NCI-H446 (cell line): ENCODE measurements at places on chromosomes 2 and 18.

- no peak for DNase-seq
Measured at GRCh38 chr2:219293736-219294231, 14.6 kb downstream of the DNAJB2 start.

GRCh38 chr2:74238879-74239278 is 40.5 kb downstream of the MTHFD2 start:
- DNase-seq: no peak

DNA sequence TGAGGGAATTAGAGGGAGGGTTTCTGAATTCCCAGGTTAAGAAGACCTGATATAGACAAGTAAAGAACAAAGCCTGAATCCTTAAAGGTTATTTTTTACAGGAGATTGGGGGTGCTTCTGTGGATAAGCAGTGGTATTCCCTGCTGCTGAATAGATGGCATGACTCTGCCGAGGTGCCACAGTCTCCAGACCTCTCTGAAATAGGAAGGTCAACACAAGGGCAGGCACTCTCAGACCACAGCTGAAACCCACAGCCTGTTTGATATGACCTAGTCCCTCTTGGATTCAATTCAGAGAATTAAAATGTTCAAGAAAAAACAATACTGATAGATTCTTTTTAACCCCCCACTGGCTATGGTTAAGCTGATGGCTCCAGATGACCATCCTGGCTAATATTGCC is 259.3 kb downstream of the PTGR3 start:
- DNase-seq: no peak

GRCh38 chr2:2919574-2920365 is 457.8 kb downstream of the EIPR1 start:
- no peak for DNase-seq

GRCh38 chr2:124875627-124876244 is 850.6 kb downstream of the CNTNAP5 start:
- no peak for DNase-seq

- DNase-seq: no peak
Measured at GRCh38 chr2:41707790-41708451, 339.9 kb upstream of the PKDCC start.

DNA sequence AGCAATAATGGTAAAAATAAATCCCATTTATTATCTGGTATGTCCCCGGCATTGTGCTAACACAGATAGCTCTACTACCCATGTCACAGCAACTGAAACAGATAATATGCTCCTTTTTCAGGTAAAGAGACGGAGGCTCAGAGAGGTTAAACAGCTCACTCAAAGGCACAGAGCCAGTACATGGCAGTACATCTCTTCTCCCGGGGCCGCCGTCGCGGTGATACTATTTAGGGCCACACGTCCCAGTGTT is 693 bp upstream of the PDK1 start:
- DNase-seq: no peak

GRCh38 chr2:3505771-3506170 is 13.6 kb downstream of the ADI1 start:
- DNase-seq: no peak

- no peak for DNase-seq
Measured at GRCh38 chr18:2114765-2115164, 456.5 kb downstream of the METTL4 start.

- no peak for DNase-seq
Measured at GRCh38 chr18:6561862-6562291, 147.2 kb upstream of the L3MBTL4 start.

DNA sequence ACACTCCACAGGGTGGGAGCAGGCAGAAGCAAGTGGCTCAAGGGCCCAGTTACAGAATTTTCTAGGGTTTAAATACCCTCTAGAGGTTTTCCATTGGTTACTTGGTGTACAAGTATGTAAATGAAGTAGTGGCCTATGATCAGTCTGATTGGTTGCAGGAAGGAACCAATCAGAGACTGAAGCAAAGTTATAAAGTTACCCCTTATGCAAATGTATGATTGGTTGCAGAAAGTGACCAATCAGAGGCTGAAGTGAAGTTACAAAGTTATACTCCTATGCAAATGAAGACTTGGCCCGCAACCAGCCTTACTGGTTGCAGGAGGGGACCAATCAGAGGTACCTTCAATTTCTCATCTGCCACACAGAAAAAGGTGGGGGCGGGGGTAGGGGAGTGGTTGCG is 154.6 kb downstream of the INO80D start:
- no peak for DNase-seq

GRCh38 chr2:109513749-109514588 is 99.8 kb downstream of the SEPTIN10 start:
- DNase-seq: no peak

DNA sequence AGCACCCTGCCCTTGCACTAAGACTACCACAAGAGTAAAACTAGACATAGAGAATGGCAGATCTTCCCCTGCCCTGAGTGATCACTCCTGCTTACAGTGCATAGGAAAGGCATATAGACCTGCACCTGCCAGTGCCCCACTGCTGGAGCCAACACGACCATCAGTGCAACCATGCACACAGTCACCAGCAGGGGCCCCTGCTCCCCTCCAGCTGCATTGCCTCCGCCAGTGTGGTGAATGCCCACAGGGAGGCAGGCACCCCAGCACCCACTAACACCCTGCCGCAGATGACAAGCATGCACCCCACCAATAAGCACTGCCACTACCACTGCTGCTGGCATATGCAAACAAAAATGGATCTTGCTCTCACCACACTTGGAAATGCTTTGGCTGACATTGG is 478.8 kb downstream of the ADCYAP1 start:
- no peak for DNase-seq

DNA sequence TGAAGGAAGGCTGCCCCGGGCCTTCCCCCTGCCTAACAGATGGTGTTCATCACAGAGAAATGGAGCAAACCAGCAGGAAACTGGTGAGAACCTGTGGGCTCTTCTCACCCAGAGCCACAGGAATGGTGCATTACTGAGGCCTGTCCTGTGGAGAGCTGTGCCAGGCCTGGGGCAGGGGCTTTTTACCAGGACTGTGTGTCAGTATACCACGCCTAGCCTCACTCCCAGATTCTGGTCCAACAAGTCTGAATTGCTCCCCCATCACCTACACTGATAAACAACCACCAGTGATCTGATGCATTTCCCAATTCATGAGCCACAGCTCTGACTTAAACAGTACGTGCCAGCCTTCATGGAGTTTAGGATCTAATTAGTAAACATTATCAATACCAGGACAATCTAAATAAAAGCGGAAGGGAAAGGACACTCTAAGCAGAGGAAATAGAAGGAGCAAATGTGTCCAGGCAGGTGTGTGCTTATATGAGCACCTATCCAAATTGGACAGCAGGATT is 8.9 kb upstream of the DGUOK start:
- DNase-seq: no peak

GRCh38 chr2:109371481-109372170 is 242.1 kb downstream of the SEPTIN10 start:
- no peak for DNase-seq

DNA sequence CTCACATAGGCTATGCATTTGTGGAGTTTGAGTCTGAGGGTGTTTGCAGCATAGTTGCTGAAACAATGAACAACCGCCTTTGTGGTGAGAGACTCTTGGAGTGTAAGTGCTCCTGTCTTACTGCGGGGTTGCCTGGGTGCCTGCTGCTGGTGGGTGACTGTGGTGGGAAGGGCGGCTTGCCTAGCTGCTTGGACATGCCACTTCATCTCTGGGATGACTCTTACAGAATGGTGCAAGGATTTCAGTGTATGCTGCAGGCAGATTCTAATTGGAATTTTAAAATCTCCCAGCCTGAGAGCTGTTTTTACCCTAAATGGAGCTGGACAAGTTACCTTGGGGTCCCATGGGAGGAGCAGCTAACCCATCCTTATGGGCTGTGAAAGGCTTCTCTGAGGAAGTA is 50.1 kb downstream of the CYP27C1 start:
- no peak for DNase-seq

DNA sequence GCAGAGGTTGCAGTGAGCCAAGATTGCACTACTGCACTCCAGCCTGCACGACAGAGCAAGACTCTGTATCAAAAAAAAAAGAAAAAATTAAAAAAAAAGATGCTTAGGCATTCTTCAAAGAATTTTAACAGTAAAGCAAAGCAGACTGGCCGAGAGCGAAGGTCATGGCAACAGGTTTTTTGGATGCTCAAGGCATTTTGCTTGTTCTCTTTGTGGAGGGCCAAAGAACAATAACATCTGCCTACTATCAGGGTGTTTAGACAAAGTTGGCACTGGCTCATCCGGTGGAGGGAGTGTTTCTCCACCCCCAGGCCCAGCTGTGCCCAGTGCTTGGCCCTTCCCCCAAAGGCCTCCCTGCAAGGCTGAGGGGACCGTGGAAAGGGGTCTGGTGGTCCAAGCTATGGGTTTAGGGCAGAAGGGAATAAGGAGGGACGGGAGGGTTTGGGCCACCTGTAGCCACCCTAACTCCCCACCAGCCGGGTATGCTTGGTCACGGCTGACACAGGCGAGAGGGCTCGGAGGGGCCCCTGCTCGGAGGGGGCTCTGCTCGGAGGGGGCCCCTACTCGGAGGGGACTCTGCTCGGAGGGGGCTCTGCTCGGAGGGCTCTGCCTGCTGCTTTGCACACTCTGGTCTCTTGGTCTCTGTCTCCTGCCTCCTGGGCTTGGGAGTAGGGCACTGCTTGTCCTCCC is 26.7 kb upstream of the ALLC start:
- no peak for DNase-seq

GRCh38 chr2:100213595-100213994 is 71.2 kb upstream of the AFF3 start:
- peak; percentile 72 for DNase-seq

- no peak for DNase-seq
Measured at GRCh38 chr2:81136296-81136695, 831.7 kb upstream of the LRRTM1 start.

DNA sequence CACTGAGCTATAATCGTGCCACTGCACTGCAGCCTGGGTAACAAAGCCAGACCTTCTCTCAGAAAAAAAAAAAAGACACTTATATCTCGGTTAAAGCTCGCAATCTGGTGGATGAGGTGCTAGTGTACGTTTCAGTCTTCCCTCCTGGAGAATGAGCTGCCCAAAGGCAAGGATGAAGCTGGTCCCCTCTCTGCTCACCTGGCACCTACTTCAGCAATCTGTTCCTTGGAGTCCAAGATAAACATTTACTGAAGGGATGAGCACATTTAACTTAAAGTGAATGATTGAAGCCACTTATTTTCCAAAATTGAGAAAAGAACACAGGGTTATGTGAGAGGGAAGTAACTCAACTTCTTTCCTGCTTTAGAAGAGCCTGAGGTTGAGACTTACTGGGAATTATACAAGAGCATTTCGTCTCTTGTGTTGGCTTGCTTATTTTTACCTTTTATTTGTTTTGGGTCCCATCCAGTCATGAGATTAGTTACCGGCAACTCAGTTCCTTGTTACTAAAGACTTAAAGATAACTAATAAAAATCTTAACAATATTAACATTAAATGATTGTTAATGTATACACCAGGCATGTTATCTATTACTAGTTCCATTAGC is 33.6 kb upstream of the COLEC12 start:
- no peak for DNase-seq

GRCh38 chr2:191544461-191545062 is 133.4 kb upstream of the NABP1 start:
- no peak for DNase-seq

DNA sequence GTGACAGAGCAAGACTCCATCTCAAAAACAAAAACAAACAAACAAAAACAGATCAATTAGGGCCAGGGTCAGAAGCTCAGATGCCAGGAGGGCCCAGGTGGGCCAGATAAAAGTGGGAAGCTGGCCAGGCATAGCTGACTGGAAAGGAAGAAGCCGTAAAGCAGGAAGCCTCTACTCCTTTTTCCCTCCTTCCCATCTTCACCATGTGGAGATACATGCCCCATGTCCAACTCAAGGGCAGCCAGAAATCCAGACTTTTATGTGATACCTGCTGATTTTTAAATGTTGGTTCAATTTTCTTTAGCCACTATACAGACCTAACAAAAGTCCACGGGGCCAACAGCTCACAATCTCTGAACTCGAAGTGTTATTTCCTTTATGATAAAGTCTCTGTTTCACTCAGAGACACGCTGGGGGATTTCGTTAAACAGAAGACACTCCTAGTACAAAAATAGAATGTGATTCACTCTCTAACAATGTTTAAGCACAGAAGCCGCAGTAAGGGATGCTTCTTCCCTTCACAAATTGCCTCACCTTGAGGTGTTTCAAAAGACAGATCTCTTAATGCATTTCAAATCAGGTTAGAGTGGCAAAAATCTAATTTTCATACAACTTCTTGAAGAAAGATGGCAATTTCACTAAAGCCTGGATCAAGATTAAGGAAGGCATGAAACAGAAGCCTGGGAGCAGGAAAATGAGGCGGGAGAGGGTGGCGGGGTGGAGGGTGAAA is 14.0 kb downstream of the TMEM247 start:
- DNase-seq: no peak

DNA sequence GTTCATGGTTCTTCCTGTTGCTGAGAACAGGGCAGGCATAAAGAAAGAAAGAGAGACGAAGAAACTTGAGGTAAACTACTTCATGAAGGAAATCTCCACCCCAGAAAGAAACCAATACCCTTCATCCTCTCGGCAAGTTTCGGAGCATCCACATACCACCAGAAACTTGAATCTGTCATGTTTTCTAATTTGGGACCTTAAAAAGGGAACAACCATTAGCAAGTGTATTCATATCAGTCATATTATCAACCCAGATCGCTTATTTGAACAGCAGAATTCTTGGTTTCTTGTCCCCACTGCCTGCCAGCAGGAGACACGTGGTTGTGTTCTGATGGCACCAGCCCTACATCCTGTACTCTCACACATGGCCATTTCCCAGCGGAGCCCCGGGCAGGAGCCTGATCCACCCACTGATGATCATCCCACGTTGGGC is 53.2 kb upstream of the FZD7 start:
- DNase-seq: no peak

DNA sequence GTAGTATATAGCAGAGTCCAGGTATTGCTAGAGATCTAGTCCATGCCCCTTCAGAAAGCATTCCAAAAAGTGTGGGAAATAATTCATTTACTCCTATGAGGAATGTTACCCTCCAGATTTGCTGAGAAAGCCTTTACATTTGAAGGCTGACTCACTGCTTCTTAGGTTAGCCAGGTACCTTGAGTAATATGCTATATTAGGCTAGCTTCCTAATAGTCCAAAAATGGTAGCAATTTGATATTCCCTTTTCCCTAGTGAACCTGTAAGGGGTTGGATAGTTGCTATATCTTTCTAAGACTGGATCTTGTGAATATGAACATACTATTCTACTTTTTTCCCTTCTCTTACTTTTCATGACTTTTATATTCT is 63.6 kb downstream of the SPOPL start:
- DNase-seq: no peak

DNA sequence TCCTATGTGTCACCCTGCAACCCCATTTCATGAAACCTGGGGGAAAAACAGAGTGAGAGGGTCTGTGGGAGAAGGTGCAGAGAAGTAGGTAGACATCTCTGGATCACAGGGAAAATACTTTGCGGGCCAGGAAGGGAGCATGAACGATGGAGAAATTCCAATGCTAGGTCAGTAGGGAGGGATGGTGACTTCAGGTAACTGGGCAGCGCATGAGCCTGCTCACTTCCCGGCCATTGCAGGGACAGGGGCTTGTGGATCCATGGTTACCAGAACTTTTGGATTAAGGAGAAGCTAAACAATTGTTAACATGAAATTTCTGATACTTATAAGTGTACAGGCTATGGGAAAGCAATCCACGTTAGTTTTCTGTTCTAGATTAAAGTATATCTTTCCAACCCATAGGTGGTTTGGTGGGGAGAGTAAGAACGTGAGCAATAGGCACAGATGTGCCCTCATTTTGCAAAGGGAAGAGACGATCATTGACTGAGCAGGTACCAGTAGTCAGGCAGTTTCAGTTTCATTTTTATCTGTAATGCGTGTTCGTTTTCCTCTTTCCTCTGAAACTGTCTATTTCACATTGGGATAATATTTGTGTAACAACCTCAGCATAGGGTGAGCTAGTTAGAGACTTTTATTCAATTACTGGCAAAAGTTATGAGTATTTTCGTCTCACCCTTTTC is 65.0 kb downstream of the NYAP2 start:
- DNase-seq: no peak
